ENCODE measurements at places on chromosomes 16 and 17. TPM values are rescaled to one million over a fixed set of nuclear protein-coding genes. Genes with fewer than 3 reads are reported as not detected.

DNA sequence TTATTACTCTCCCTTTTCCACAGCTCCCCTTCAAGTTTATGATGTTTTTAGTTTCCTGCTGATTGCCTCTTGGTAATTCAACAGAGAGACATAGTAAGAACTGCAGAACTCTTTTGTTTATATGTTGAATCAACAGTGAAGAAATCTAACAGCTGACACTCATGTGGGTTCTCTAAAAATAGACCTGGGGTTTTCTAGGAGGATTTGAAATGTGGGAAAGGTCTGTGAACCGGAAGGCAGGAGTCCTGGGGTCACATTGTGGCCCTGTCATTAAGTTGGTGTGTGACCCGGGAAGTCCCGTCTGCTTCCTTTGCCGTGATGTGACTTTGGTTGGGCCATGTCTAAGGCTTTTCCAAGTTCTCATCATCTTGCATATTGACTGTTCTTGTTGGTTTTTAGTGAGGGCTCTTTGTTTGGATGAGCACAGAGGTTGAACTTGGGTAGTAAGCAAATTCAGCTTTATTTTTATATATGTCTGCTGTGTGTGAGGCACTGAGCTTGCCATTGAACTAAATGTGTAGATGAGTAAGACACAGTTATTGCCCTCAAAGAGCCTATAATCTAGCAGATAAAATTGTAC is 48.5 kb upstream of the HS3ST3A1 start:
- DNase-seq, result peak; percentile 57

DNA sequence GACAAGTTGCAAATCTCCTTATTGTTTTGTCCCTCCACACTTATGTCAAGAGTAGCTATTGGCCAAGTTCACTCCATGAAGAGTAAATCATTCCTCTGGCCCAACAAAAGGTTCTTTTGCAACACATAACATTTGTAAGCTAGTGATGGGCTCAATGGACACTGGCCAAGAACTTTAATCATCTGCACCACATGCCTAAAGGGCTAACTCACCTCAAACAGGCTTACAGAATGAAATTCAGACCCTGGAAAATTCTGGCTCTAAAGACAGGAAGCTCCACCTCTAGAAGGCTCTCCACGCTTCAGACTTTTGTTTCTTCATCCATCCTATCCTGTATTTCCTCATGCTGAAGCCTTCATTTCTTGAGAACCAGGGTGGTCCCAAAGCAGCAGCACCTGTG is 10.9 kb upstream of the ANKFN1 start:
- peak; percentile 95 for DNase-seq

GRCh38 chr17:61251939-61252865 is 147.4 kb upstream of the TBX2 start:
- peak; percentile 99 for DNase-seq

- DNase-seq, result no peak
Measured at GRCh38 chr17:13113821-13114525, 96.1 kb upstream of the ELAC2 start.

- no peak for DNase-seq
Measured at GRCh38 chr17:76131692-76132573, 9.1 kb downstream of the FOXJ1 start.

DNA sequence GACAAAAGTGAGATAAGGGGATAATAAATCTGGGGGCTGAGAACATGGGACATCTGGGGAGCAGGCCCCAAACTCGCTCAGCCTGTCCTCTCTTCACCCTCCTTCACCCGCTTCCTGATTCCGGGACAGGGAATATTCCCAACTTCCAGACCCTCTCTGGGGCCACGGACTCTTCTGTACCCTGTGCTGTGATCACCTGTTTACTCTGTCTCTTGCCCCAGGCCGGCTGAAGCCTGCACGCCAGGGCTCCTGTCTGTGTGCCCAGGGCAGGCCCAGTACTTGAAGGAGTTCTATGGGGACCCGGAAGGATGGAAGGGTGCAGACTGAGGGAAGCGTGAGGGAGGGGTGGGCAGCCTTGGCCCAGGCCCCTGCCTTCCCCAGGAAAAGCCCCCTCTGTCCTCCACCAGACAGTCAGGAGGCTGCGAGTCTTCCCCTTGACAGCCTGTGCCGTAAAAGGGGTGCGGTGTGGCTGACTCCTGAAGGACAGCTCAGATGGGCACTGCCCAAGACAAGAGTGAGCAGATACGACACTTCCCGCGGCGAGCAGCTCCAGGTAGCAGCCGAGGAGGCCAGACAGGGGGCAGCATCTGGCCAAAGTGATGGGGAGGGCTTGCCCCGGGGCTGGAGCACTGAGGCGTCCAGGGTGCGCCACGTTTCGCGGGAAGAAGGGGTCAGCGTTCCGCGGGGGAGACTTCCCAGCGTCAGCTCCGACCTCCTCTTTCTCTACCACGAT is 1.0 kb upstream of the CCNF start:
- DNase-seq, result no peak

GRCh38 chr17:72790190-72790589 is 302.3 kb downstream of the SLC39A11 start:
- DNase-seq, result no peak

DNA sequence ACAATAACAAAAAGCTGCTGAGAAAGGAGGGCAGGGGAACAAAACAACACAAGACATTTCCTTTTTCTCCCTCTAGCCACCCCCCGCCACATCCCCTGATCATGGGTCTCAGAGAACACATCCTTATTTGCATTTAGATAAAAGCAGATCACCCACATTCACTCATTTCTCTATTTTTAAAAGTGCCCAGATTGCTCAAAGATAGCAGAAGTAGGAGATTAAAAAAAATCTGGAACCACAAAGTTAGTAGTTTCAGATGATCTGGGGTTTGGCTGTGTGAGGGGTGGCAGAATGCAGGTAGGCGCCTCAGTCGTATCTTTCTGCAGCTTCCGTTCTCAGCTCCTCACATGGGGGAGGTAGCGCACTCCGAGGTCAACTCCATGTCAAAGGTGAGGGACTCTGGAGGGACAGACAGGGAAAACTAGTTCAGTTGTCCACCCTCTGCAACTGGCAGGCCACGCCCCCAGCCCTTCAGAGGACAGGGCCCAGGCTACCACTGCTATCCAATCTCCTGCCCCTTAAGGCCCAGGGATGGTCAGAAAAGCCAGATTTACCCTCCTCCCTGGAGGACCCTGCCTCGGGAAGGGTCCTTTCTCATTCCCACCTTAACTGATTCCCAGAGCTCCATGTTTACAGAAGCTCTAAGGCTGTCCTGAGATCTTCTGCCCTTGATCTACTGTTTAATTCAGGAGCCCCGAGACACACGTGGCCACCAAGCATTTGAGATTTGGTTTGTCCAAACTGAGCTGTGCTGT is 27.3 kb downstream of the STAT5A start:
- DNase-seq, result no peak

PRSS27 gene
- under 0.01 TPM for total RNA-seq

TLCD2 gene
- total RNA-seq, result 0.83 TPM

NOD2 gene
- total RNA-seq, result not detected

TRPV3 gene
- total RNA-seq, result 0.18 TPM

Data from IMR-90 (cell line).